ENCODE measurements at places on chromosomes 5 and 9. TPM values are rescaled to one million over a fixed set of nuclear protein-coding genes. Genes with fewer than 3 reads are reported as not detected.

GRCh38 chr9:38133595-38133994 lies 64.6 kb upstream of the SHB start:
- no peak for DNase-seq

DNA sequence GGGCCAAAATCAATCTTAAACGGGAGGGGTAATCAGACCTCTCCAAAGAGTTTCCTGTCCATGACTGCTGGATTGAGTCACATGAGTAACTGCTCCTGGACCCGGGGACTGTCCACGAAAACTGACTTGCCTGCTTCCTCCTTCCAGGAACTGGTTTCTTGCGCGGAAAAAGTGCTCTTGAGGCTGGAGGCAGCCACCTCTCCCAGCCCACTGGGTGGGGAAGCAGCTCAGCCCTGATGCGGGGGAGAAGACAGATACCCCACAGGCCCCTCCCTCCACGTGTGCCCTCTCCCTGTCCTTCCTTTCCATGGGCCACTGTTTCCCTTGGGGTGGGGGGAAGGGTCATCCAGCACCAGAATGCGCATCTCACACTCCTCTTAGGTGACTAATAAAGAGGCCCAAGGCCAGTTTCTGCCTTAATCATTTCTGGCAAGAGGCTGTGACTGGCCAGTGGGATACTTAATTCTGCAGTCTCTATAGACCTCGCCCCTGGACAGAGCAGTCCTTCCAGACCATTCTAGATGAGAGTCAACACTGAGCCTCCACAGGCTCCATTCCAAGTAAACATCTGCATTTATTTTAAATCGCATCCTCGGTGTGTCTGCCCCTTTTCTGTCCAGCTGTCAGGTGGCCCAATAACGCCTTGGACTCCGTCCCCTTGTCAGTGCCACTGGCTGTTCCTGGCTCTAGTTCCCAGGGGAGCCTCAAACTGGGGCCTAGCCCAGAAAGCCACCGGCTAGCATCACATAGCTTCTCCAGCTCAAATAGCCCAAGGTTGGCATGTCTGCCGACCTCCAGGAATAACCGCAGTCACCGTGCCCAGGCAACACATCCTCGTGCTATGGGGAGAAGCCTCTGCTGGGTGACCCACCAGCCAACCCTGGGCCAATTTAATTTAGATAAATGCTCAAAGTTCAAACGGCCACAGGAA lies 12.0 kb downstream of the REXO4 start:
- DNase-seq: no peak

DNA sequence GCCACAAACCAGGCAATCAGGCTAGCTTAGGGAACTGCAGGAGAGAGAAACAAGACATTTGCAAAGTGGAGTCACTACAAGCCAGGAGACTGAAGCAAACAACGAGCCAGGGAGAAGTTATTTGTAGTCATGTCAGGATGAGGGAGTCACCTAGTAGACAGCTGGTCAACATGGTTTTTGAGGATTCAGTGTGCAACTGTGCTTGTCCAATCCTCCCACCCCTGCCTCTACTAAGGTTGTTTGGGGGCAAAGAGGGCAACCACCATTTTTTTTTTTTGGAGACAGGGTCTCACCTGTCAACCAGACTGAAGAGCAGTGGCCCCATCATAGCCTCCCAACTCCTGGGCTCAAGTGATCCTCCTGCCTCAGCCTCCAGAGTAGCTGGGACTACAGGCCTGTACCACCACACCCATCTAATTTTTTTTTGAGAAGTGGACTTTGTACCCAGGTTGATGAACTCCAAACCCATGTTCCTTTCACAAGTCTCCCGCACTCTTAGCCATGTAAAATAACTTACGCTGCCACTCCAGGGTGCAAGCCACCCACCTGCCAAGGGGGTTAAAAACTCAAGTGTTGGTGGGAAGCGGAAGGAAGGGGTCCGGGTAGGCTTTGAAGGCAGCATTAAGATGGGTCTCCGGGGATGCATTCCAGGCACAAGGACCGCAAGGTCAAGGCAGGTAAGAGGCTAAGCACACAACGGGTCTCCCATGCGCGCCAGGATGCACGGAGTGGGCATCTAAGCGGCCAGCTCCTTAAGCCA lies 995 bp downstream of the RPL35 start:
- no peak for DNase-seq

SEMA5A gene
- total RNA-seq: 2.5 TPM

DNA sequence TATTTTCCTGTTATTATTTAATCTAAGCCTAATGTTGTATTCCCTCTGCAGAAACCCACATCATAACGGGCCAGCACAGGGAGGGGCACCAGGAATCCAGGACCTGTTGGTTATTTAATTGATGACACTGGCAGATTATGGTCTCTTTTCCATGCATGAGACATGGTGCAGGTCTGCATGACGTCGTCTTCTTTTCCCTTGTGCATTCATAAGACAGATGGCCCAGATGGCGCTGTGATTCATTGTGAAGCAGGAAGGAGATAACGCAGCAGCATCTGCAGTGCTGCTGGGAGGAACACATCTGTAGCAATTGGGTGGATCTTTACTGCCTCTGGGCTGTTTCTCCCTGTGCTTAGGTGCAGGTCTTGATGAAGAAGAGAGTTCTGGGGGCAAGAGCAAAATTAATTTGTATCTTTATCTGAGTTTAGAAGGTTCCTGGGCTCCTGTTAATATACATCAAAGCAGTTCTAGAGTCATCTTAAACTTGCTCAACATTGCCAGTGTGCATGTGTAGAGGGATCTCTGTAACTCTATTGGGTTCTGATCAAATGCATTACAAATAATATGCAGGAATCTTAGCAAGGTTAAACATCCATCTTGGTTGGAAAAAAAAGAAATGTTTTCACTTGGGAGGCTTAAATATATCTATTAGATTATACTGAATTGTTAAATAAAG lies 176.1 kb downstream of the PCSK1 start:
- no peak for DNase-seq

ACO1 gene
- 18.7 TPM for total RNA-seq

- DNase-seq: no peak
These were observed 18.9 kb downstream of the WHRN start for GRCh38 chr9:114486205-114486963.

- no peak for DNase-seq
These were observed 241.2 kb upstream of the TNC start for GRCh38 chr9:115359017-115359780.

- DNase-seq: no peak
These were observed 905 bp downstream of the CDK9 start for GRCh38 chr9:127786773-127787104.

DNA sequence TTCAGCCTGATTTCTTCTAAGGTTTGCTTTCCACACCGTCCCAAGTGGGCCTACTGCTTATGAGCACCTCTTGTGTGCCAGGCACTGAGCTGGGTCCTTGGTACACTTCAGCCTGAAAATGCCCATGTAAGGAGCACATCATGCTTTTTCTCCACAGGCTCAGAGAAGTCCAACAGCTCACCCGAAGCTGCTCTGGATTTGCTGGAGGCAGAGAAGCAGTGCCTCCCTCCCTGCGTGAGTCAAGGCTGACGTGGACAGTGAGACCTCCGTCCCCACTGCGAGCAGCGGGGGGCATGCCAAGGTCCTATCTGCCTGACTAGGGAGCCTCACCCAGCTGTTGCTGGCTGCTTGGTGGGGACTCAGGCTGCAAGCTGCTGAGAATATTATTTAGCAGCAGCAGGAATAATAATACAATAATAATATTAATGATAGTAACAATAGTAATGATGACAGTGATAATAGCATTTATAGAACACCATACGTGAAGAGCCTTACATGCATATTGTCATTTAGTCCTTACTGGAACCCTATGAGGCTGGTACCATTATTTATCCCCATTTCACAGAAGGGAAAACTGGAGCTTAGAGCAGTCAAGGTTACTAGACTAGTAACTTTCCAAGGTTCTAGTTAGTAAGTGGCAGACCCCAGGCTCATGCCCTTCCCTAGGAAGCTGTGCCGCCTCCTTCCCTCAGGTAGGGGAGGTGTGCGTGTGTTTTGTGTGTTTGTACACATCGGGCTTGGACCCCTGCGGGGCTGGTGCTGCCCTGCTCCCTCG lies 194.8 kb downstream of the HSPA4 start:
- DNase-seq: no peak

- DNase-seq: no peak
These were observed 10.0 kb downstream of the CTNNA1 start for GRCh38 chr5:138763037-138763778.

ACER2 gene
- total RNA-seq: 2.0 TPM

GPRIN1 gene
- 2.7 TPM for total RNA-seq

GRCh38 chr5:6626508-6626907 lies 6.3 kb downstream of the NSUN2 start:
- DNase-seq: no peak

DNA sequence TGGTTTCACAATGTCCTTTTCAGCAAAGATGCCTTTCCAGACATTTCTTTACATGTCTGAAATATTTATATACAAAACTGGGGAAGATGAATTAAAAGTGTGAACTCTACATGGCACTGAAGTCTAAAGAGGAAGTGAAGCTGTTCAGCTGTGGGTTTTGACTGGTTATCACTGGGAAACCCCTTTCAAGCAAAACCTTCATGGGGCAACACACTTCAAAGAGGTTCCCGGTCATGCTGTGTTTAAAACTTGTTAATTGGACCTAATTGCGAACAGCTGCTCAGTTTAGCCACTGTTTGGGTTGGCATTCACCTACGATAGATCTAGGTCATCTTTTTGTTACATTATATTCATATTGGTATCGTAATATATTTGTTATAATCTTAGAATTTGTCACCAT lies 20.0 kb upstream of the GDNF start:
- no peak for DNase-seq

DNA sequence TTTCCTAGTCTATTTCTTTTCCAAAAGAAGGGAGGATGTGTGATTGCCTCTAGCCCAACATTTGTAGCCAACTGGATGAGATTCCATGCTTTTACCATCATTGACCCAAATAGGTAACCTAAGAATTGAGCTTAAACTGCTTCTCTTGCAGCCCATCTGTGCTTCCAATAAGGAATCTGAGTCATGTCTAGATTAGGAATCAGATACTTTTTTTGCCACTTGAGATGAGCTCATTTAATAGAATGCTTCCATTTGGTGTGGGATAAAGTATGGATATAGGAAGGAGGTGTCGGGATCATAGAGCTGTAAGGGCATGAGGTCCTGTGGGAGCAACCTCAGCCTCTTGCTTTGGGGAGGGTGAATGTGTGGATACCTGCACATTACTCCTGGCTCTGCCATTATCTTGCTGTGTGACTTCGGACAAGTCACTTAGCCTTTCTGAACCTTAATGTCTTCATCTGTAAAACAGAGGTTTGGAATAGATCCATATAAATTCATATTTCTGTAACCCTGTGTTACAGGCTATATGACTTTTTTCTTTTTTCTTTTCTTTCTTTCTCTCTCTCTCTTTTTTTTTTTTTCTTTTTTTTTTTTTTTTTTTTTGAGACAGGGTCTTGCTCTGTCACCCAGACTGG lies 56.2 kb downstream of the MAP1B start:
- no peak for DNase-seq

OSMR gene
- total RNA-seq: 7.6 TPM

GRCh38 chr5:147635882-147636728 lies 126.2 kb upstream of the DPYSL3 start:
- DNase-seq: no peak

- DNase-seq: no peak
These were observed 661.6 kb upstream of the C9orf72 start for GRCh38 chr9:28234894-28235277.

GRCh38 chr9:20476912-20477521 lies 145.3 kb downstream of the MLLT3 start:
- DNase-seq: no peak

SLC25A2 gene
- total RNA-seq: 0.09 TPM

GRCh38 chr5:22431406-22431805 lies 421.7 kb downstream of the CDH12 start:
- DNase-seq: no peak

SELENOP gene
- 115 TPM for total RNA-seq

- peak; percentile 39 for DNase-seq
These were observed 762 bp downstream of the CACNA1B start for GRCh38 chr9:137878146-137878941.

FAM221B gene
- under 0.01 TPM for total RNA-seq

CARD9 gene
- total RNA-seq: 2.8 TPM

GRCh38 chr9:14103115-14103514 lies 210.8 kb downstream of the NFIB start:
- DNase-seq: no peak

DNA sequence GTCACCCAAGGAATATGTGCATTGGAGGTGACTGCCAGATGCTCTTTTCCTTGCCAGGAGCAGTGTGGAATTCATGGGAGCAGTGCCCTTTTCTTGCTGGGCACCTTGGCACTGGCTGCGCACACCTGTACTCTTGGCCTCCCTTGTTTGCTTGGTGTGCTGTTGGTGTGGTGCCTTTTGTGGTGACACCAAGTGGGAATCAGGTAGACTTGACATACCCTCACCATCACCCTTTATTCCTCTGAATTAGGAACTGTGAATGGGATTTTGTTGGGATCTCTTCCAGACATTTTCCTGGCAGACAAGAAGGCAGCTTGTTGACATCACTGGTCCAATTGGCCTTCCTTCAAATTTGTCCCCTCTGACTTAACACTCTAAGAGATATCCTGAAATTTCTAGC lies 82.3 kb downstream of the RAI14 start:
- no peak for DNase-seq

DNA sequence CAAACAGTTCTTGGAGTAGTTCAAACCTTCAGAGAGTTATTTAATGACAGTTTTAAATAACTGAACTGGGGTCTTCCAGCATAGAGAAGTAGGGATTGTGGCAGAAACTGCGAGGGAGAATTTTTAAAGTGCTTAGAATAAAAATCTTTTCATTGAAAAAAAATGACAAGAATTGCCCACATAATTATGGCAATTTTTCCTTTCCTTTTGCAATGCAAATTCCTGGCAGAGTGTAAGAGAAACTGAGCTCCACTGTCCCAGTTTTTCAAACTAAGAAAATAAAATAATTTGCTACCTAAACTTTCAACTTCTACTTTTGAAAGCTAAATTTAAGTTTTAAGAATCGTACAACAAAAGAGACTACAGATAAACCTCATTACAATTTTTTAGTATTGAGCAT lies 2.3 kb upstream of the PTGER4 start:
- no peak for DNase-seq

RAB24 gene
- total RNA-seq: 15.9 TPM

DNA sequence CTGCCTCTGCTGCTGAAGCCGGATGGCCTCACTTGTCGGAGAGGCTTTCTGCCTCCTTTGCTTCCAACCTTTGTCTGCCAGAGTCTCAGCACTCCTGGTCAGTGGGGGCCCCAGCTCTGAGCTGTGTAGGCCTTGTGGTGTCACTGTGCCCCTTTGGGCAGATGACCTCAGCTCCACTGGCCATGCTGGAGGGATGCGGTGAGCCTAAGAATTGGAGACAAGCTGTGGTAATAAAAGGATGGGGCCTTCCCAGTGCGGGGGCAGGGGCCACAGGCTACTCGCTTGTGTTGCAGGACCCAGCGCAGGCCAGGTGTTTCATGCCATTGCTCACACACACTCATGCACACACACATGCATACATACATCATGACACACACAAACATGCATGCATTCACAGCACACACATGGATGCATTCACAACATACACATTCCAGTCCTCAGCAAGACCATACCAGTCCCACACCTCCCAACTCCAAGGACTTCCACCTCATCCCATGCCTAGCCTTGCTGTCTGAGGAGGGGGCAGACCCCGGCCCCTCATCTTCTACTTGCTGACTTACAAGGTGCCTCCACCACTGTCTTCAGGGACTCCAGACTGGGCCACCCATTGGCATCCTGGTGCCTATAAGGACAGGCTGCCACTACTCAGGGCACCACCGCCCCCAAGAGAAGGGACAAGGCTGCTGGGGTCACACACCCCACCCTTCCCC lies 237.7 kb downstream of the SYK start:
- no peak for DNase-seq

RFESD gene
- 10.9 TPM for total RNA-seq

OR1Q1 gene
- not detected for total RNA-seq
